ENCODE measurements at places on chromosomes 2 and 18.

GRCh38 chr2:26552641-26553374, 74.9 kb upstream of the OTOF start:
- no peak for DNase-seq

DNA sequence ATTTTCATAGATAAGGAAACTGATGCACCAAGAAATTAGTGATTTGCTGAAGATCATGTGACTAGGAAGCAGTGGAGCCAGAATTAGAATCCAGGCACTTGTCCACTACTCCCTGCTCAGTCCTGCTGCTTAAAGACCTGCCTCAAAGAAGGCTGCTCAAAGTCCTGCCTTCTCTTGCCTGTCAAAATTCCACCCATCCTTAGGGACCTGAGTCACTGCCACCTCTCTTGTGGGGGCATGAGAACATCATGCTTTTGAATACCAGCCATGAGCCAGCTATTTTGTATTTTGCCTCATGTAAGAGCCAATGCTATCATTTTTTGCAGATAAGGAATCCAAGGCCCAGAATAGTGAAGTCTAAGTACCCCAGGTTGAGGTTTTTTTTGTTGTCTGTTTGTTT, 47.1 kb downstream of the DDX1 start:
- DNase-seq, result no peak

DNA sequence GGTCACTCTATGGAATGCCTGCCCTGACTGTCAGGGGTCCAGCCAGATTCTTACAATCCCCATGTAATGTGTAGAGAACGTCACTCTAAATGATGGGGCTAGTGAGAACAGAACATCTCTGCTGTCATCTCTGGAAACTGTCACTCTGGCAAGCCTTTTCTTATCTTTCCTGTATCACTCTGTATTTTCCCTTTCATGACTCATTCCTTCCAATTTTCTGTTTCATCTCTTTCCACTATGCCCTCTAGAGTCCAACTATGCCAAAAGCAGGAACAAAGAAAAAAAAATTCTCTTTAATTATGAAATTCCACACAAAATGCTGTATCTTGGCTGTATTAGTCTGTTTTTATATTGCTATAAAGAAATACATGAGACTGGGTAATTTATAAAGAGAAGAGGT, 608.8 kb downstream of the ADCYAP1 start:
- no peak for DNase-seq

DNA sequence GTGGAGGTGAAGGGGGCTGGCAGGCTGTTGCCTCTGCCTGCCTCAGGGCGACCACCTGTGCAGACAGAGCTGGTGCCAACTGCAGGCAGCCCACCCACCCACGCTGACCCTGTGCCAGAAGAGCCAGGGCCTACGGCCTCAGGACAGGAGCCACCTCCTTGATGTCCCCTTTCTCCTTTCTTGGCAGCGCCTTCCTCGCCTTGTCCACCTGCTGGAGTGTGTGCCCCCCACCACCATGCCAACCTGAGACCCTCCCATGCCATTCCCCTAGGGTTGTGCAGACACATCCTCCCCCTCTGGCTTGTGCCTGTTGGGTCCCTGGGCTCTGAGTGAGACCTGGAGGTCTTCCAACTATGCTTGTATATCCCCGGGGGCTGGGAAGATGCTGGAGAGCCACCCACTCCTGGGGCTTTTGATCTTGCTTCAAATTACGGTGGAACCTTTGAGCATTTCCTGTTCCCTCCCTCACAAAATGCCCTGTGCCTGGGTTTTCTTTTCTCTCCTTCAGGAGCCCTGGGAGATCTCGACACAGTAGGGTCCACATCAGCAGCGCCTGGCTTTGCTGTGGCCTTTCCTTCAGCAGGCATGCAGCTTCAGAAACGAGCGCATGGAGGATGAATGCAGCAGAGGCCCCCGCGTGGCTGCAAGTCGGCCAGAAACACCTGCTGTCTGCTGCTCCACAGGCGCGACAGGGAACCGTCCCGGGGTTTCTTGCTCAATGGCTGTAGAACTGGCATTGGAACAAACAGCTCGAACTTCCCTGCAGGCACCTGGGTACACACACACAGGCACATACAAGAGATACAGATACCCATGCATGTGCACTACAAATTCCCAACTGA, 65.9 kb upstream of the SH3RF3 start:
- no peak for DNase-seq

GRCh38 chr18:11906926-11907874, 917 bp downstream of the MPPE1 start:
- no peak for DNase-seq

- no peak for DNase-seq
Observed at GRCh38 chr2:66574701-66575624, 140.0 kb downstream of the MEIS1 start.

DNA sequence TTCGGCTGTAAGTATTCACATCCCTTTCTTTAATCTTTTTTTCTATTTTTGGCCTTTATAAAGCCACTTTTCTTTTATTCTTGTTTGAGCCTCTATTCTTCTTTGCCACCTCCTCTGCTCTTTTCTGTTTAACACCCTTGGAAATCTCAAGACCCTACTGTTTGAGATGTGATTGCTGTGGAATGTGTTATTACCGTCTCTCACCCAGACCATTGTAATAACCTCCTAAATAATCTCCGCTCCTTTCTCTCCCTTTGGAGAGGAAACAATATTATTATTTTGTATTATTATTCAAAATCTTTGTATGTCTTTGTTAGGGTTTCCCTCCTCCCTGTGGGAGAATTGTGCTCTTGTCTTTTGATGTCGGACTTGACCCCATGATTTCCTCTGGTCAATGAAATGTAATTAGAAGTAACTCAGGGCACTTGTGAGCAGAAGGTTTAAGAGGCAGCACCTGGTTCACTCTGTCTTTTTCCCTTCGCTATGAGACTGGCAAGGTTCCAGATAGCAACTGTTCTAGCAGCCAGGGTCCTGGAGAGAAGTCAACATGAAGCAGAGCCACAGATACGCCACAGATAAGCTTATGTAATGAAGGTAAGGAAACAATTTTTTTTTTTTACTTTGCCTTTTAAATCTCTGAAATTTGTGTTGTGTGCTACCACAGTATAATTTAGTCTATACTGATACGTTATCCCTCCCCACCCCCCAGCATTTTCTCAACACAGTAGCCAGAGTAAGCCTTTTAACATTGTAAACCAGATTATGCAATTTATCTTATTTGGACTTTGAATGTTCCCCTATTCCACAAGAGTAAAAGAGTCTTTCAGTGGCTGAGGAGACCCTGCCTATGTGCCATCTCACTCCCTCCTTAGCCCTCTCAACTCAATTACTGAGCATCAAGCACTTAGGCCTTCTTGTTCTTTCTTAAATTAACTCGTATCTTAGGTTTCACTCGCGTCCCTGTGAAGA, 601.2 kb upstream of the ZNF804A start:
- DNase-seq, result no peak

DNA sequence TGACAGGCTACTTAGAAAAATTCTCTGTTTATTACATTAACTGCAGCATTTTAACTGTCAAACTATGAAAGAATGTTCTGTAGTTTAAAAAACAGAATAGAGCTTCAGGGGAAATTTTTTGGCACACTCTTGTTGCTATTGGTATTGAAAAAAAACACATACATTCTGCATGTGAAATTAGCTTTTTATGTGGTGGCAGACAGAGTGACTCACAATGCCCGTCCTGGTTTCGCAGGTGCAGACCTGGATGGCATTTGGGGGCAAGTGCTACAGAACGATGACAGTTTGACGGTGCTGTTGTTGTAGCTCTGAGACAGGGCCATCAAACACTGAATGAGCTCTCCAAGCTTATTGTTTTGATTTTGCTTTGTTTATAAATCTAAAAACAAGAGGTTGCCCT, 105.0 kb upstream of the MAP3K20 start:
- DNase-seq, result no peak

GRCh38 chr2:190742431-190742830, 93.5 kb downstream of the NAB1 start:
- DNase-seq, result no peak

DNA sequence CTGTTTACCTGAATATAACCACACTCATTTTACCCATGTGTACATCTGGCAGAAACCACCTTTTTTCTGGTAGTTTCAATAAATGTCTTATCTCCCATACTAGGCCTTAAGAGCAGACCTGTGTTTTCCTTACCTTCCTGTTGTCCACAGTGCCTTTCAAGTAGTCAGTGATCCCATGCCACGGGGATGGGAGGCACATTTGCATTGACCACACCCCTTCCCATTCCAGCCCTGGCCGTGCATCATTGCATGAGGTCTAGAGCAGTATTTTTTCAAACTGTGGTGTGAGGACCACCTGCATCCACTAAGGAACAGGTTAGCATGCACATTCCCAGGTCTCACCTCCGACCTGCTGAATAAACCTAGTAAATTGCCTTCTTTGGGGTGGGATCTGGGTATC, 165.2 kb upstream of the FOSL2 start:
- DNase-seq, result no peak

DNA sequence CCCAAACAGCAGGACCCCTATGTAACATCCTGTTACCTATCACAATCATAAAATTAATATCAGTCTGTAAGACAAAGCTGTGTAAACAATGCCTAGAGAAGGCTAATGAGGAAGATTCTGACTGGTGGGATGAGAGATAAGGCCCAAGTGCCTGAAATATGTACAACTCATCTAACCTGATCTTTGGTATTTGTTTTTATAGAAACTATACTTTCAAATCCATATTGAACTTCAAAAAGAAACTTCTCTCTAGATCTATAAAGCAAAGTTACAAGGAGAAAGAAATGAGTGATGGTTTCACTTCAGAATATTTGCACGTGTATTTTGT, 36.1 kb upstream of the ITGA4 start:
- DNase-seq, result no peak

DNA sequence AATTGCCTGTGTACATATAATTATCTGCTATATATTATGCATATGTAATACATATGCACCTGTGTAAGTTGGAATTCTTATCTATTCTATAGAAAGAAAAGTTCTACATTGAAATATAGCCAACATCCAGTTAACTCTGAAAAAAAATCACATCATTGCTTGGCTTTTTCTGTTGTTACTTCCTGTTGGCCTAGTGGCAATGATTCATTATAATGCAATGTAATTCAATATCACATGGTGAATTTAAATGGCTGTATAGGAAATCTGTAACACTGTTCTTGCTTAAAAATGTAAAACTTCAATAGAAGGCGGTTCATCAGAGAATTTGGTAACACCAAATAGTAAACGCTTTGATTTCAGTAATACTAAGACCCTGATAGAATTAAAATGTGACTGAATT, 44.5 kb upstream of the MAP4K3 start:
- DNase-seq, result no peak

DNA sequence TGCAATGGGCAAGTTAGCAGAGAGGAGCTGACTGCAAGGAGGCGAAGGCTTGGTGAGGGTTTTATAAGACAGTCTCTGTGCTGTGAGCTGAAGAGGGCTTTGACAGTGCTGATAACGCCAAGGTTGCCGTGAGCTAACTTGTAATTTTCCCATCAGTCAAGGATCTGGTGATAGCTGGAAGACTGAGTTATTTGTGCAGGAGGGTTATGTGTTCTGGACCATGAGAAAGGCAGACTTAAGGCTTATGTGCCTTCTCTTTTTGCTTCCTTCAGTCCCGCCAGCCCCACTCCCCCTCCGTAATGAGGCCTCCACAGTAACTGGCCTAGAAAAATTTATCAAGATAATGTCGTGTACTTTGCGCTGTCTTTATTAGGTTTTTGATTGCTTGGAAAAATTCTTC, 94.6 kb downstream of the RTP5 start:
- DNase-seq, result no peak

- no peak for DNase-seq
Observed at GRCh38 chr18:25503567-25504081, 151.7 kb upstream of the ZNF521 start.

DNA sequence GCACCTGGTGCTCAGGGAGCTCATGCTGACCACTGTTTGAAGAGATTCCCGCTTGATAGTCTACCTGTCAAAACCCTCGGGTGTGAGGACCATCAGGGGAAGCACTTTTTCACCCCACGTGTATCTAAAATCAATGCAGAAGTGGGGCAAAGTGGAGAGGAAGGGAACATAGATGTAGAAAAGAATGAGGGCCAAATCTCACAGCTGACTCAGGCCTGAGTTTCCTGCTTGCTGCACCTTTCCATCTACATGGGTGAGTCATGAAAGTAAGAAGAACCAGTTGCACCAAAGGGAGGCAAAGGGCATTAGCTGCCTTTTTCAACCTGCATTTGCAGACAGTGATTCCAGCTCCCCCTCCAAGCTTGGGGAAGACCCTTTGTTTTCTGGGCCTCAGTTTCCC, 100.2 kb upstream of the MYCN start:
- no peak for DNase-seq

GRCh38 chr2:130387804-130388203, 31.9 kb downstream of the PTPN18 start:
- no peak for DNase-seq

GRCh38 chr18:48153613-48154481, 223.4 kb upstream of the SMAD2 start:
- no peak for DNase-seq

DNA sequence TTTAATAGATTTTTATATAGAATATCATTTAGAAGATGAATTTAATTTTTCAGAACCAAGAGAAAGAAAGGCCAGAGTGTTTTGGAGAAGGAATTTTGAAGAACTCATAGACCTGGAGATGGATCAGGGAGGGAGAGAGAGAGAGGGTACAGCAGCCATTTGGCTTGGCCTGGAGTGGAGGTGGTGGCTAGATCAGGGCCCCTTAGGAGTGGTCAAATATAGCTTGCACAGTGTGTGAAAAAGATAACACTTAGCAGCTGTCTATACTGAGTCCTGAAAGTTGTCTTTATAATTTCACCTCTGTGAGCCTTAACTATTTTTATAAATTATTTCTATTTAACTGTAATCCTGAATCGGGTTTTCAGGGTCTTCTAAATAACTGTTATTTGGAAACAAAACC, 38.8 kb upstream of the ACYP2 start:
- no peak for DNase-seq

GRCh38 chr2:237149425-237149824, 63.7 kb downstream of the COPS8 start:
- DNase-seq, result no peak

DNA sequence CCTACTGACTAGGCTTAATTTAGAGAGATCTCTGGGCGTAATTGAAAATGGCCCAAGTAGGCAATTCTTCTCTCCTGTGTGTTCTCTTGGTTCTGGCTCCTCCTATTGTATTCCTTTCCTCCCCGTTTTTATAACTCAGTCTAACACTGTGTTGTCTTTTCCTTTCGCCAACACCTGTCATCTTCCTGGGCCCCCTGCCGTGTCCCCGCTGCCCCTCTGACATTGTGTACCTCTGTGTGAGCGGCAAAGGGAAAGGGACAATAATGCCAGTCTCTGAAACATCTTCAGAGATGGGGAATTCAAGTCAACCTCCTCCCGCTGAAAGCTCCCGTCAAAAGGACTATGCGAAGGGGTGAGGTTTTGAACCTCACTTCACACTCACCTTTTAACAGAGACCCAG, 210.9 kb downstream of the GBX2 start:
- DNase-seq, result no peak

Data from activated CD8-positive, alpha-beta memory T cell treated with anti-CD3 and anti-CD28 coated beads for 1 hour (primary cell).